ENCODE measurements at places on chromosomes 1 and 21.

DNA sequence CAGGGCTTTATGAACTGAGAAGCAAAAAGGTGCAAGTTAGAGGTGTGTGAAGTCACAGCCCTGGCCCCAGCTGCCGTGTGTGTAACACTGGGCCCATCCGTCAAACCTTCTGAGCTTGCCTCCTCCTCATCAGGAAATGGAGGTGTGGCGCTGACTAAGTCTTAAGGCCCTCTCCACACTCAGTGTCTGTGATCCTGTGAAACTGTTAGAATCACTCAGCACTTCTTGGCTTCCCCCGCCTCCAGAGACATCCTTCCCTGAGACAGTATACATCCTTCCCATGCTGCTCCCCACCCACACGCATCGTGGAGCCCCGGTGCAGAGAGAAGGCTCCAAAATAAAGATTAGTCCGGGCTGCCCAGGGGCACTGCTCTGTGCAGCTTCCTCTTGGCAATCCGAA is 33.3 kb downstream of the LRP8 start:
- no peak for DNase-seq

DNA sequence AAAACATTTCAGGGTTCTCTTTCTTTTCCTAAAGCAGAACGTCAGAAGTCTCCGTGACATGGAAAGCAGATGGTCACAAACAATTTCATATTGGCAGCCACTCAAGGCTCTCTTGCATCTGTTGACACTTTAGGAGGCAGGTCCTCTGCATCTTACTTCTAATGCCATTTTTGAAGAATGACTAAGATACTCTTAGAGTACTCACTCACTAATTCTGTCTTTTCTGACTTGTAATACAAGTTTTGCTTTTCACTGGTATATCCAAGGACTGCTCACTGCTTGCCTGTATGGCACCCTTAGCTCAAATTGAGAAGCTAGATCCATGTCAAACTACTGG is 68.3 kb downstream of the PRRX1 start:
- no peak for DNase-seq

GRCh38 chr1:177306981-177307380 is 136.2 kb downstream of the BRINP2 start:
- no peak for DNase-seq

DNA sequence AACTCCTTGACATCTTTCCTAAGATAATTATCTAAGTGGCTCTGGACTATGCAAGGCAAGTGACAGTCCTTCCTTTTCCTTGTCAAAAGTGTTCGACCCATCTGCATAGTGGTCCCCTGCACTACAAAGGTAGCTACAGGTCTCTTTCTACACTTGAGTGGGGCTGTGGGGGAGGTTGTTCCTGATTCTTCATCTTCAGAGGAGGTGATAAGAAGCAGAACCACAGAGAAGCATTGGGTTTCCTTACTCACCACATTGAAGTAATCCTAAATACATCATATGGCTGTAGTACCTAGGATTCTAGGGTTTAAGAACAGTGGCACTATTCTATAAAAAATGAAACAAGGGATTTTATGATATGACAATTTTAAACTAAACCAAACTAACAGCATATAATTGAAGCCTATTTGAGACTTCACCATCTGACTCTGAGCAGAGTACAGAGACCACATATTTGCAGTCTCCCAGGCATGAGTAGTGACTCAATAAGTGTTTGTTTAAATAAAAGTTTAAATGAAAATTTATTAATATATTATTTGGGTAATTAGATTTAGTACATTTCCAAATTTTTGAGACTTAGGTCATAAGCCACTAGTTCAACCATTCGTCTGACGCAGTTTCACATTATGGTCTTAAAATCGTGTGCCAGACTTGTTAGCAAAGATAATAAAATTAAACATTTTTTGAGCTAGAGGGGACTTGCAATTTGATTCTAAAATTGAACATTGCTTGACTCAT is 54.9 kb upstream of the NEK7 start:
- no peak for DNase-seq

- DNase-seq, result no peak
Measured at GRCh38 chr1:85318217-85318616, 41.8 kb upstream of the BCL10 start.

DNA sequence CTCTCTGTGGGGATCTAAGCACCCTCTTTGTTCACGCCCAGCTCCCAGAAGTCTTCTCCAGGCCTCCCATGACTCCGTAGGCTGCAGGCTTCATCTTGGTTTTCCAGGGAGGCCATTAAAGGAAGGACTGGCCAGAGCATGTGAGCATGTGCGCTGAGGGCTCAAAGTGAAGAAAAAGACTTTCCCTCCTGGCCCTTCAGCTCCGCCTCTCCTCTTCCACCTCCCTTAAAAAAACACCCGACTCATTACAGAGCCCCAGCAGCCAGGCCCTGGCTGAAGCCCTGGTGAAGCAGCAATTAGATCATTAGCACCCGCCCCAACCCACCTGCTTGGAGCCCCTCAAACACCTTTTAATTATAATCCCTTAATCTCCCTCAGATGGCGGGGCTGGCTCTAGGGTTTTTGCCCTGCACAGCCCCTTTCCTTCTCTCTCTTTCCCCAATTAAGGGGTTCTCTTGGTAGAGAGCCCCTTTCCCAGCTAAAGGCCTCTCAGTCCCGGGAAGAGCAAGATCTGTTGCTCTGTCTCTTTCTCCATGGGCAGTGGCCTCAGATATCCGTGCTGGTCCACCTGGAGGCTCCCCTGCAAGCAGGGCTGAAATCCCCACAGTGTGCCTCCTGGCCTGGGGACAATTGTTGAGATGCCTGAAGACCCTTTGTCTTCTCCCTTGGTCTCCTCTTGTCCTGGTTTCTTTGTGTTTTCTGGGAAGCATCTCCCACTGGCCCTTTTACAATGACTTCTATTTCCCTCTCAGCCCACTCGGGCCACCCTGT is 30.5 kb downstream of the RHBG start:
- no peak for DNase-seq

DNA sequence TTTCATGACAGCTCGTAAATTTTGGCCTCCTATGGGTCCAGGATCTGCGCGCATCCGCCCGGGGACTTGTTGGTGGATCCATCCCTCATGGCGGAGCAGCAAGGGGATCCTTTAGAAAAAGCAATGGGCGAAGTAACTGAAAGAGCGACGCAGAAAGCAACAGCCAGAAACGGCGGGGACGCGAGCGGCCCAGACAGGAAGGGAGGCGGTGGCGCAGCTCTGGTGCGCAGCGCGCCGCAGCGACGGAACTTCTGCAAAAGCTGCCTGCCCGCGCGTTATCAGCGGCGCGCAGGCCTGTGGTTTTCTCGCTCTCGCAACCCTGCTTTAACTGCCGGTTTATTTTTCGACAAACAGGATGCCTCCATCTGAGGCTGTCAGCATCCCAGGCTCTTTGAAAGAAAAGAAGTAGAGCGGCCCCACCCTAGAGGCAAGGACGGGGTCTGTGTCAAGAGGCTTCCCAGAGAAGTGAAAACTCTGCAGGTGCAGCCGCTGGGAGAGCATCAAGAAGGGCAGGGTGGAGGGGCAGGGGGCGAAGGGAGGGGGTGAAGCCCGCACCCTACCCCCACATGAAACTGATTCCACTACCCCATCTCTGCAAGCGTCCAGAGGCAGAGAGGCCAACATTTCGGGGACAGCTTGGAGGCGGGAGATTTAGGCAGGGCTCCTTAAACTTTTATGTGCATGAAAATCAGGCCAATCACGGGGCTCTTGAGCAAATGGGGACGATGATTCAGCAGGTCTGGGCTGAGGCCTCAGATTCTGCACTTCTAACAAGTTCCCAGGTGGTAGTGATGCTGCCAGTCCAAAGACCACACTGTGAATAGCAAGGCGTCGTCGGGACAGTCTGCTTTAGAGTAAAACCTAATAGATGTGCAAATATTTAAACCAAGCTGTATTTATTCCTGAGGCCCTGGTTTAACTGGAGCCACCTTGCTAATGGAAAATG is 22.2 kb downstream of the RUNX1 start:
- DNase-seq, result no peak

DNA sequence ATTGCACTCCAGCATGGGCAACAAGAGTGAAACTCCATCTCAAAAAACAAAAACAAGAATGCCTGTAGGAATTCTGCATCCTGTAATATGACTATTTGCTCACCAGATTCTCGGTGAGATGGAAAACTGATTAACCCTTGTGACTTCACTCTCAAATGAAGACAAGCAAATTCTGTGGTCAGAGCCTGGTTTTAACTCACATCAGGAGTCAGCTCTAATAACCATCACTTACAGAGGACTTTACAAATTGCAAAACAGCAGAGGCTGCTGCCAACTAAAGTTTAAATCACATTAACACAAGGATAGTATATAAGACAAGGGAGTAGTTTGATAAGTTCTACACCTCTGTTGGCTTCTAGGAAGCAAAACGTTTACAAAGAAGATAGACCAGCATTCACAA is 35.7 kb upstream of the FAM163A start:
- no peak for DNase-seq

DNA sequence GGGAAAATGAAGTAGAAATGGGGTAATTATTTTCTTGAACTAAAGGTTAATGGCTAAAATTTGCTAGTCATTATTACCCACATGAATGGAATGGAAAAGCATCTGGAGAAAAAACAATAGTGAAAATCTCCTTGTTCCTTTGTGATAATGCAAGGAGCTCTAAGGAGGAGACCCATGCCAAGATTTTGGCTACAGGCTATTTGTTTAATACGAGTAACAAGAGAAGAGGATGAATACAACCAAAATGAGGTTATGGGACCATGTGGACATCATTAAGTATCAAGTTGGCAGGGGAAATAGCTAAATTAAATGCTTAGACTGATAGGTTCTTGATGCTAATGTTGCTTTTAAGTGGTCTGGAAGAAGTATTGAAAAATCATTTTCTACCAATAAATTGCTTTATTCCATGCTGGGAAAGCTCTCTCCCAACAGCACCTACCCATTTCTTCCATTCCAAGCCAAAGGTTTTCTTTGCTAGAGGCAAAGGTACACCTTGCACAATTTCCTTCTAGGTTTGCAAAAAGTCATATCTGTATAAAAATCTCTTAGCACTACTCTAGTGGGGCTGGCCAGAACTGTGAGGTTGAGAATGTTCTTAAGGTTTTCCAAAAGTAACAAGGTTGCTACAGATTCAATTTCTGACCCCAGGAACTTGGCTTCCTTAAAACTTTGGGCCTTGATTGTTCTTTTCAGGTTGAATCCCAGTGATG is 100.2 kb downstream of the SMYD2 start:
- no peak for DNase-seq

GRCh38 chr1:31643976-31644559 is 608 bp downstream of the PEF1 start:
- DNase-seq, result no peak

DNA sequence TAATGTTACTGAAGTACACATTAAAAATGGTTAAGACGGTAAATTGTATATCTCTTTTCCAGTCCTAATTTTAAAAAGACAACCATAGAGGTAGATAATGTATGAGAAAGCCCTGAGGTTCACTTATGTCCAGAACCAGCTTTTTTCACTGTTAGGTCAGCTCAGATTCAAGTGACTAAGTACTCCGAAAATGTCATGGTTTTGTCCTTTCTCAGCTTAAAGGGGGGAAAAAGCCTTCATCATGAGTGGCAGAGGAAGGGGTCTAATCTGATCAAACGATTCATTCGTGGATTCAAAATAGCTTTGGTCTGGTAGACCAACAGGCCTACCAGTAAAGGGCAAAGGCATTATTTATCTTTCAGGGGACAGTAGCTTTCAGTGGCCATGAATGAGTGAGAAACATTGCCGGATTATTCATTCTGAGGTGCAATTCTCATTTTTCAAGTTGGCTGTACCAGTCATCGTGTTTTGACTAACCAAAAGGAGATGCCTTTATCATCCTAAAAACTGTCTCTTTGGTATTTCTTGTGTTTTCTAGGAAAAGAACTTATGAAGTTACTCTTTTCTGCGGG is 208.4 kb downstream of the HHIPL2 start:
- DNase-seq, result no peak

GRCh38 chr1:10903821-10904220 is 107.4 kb upstream of the CASZ1 start:
- no peak for DNase-seq

GRCh38 chr21:27024301-27024700 is 57.4 kb upstream of the ADAMTS5 start:
- no peak for DNase-seq

GRCh38 chr21:41632748-41633475 is 125.0 kb upstream of the TMPRSS2 start:
- DNase-seq, result no peak

- DNase-seq, result no peak
Measured at GRCh38 chr1:3852091-3852490, 4.9 kb downstream of the CEP104 start.

- DNase-seq, result no peak
Measured at GRCh38 chr1:59816318-59816878, 1.6 kb downstream of the HOOK1 start.

- no peak for DNase-seq
Measured at GRCh38 chr1:228754646-228755268, 19.5 kb downstream of the RHOU start.

- no peak for DNase-seq
Measured at GRCh38 chr1:59199719-59200376, 97.0 kb upstream of the FGGY start.

DNA sequence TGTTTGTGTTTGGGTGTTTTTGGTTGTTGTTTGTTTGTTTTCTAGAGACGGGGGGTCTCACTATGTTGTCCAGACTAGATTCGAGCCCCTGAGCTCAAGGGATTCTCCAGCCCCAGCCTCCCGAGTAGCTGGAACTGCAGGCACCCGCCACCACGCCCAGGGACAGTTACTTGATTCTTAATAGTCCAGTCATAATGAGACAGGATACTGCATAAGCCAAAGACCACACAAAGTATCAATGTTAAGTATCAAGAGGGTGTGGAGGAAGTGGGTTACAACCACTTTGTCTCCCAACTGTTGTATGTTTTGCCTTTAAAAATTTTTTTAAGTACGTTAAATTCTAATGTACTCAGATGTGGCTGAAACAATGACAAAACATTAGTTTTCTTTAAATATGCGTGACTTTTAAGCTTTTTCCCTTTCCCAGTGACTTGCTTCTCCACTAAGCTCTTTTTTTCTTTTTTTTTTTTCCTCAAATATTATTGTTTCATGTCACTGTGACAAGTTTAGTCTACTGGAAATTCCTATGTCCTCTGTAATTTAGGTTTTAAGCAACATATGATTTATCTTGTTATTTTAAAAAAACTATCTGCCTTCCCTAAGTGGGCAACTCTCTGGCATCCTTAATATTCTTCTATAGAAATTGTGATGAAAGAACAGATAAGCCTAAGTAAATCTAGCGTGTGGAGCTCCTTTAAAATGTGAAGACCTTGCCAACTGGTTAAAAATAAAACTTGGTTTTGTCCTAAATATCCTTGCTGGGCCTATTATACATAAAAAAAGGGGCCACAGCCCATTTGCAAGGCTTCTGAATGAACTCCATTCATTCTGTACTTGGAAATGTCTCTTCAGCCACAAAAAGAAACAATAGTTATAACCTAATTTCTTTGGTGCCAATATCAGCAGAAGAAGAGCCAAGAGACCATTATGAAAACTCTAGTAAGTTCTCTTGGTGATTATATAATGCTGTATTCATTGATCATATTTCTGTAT is 56.2 kb upstream of the DPH5 start:
- DNase-seq, result no peak

All from cortex of kidney (tissue), 1 donor.